ENCODE measurements at places on chromosomes 11 and 22.

GRCh38 chr11:67071420-67072284 lies 15.0 kb downstream of the RHOD start:
- peak; percentile 86 for DNase-seq

GRCh38 chr11:34840736-34841386 lies 75.3 kb downstream of the APIP start:
- no peak for DNase-seq

GRCh38 chr11:44589301-44589700 lies 23.8 kb downstream of the CD82 start:
- peak; percentile 76 for DNase-seq

DNA sequence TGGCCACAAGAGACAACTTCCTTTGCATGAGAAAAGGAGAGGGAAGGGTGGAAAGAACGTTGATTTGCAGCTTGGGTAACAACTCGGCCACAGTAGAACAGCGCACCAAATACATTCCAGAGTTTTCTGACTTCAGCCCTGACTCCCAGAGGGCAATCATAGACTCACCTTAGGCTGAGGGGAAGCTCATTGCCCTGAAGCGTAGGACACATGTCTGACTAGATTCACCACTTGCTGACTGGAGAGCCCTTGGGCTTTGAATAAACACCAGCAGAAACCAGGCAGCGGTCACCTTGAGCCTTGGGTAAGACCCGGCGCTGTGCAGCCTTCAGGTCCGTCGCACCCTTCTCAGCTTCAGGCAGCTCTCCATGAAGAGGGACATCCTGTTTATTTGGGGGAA lies 151.8 kb upstream of the GRIA4 start:
- no peak for DNase-seq

DNA sequence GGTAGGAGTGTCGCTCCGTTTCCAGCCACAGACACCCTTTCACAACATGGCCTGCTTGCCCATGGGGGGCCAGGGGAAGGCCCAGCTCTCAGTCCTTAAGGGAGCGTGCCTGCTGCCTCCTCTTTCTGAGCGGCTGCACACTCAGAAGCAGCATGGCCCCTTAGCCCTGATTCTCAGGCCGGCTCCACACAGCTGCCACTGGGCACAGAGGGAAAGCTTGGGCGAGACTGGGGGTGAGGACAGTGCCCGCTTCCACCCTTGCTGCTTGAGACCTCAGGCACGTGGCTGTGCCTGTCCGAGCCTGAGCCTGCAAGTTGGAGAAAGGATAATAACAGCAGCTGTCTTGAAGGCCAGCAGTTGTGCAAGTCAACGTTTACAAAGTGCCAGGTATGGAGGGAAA lies 416.3 kb downstream of the SHANK2 start:
- no peak for DNase-seq

- DNase-seq: peak; percentile 78
Observed at GRCh38 chr22:27107824-27108223, 450.4 kb downstream of the MIAT start.

DNA sequence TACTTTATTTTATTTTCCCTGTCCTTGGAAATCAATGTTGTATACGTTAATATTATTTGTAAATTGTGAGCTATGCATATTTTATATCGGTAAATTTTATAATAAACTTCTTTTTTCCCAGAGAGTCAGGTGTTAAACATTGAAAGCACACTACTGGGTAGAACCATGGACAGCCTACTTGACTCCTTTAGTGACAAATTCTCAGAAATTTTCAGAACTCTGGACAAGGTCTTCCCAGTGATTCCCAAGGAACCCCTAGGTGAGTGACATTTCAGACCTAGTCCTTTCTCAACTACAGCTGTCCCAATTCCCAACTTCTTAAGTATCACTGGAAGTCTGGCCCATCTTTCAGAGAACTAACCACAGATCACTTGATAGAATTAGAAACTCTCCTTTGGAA lies 107.2 kb downstream of the RCN1 start:
- DNase-seq: no peak

- DNase-seq: no peak
Observed at GRCh38 chr22:31569126-31569525, 72.8 kb downstream of the SFI1 start.

DNA sequence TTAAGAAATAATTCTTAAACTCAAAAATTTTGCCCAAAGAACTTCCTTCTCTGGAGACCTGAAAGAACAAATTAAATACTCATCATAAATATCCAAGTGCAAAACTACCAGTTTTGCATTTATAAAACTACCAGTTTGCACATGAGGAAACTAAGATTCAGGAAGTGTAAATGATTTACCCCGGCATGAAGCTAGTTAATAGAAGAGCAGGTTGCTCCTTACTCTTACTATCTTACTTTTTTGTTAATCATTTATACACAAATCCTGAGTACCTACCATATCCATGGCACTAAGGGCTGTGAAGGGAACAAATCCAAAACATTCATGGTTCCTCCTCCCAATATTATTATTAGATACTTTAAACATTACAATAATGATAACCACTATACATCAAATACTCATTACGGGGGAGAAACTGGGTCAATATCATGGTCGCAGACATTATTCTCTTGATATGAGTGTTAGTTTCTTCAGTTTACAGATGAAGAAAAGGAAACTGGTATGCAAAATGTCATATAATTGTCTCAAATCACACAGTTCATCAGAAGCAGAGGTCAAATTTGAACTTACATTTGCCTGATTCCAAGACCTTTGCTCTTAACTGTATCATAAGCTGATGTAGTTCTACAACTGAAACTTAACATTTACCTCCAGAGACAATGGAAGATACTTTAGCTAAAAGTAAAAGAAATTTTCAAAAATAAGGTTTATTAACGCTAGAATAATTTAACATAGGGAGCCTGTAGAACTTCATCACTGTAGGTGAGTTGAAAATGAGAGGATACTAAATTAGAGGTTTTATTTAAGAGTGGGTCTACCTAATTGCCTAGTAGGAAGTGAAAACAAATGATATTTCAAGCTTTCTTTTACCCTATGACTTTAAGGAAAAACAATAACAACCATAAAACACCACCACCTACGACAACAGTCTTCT lies 74.5 kb downstream of the FAM76B start:
- no peak for DNase-seq

GRCh38 chr11:14722496-14722895 lies 78.9 kb downstream of the PDE3B start:
- DNase-seq: peak; percentile 12

DNA sequence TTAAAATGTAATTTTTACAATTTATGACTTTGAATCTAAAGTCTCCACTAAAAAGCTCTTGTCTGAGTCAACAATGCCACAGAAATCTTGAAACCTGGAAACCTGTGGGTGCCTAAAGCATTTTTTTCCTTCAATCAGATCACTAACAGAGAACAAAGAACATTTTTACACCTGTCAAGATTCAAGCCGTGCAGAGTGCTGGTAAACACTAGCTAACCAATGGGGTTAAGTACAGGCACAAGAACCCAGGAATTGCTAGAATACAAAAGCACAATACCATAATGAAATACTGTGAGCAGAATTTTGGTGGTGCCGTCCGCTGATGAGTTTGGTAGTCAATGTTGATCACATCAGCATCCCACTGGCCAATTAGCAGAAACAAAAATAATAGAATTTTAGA lies 380.3 kb upstream of the PITPNB start:
- DNase-seq: no peak

- no peak for DNase-seq
Observed at GRCh38 chr11:6196396-6196795, 2.6 kb upstream of the OR52W1 start.

GRCh38 chr11:134577751-134578395 lies 165.8 kb upstream of the B3GAT1 start:
- DNase-seq: no peak

GRCh38 chr11:47109727-47110246 lies 66.9 kb downstream of the ARFGAP2 start:
- no peak for DNase-seq

DNA sequence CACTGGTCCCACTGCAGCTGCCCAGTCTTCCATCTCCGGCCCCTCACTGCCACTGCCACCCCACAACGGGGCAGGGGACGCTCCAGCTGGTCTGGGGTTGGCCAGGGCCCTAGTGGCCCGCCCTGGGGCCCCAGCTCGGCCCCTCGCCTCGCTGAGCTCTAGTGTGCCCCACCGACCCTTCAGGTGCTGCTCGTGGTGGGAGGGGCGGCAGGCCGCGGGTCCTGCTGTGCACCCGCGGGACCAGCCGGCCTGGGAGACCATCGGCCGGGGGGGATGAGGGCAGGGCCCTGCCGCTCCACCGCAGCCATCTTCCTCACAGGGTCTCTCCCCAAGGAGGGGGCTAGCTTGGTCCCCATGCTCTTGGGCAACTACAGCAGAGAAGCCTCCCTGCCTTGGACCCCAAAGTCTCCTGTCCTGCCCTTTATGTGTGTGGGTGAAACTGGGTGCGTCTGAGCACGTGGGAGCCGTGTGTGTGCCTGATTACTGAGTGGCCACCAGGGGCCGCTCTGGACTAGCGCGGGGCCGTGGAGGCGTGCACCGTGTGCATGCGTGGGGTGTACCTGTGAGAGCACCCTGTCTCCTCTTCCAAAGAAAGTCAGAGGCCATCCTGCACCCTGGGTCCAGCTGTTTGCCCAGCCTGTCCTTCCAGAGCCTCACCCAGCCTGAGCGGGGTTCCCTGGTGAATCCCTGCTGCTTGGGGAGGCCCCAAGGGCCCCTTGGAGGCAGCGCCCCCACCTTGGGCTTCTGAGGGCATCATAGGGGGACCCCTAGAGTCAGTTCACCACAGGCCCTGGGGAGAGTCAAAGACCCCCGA lies 6.0 kb upstream of the ACR start:
- peak; percentile 88 for DNase-seq

DNA sequence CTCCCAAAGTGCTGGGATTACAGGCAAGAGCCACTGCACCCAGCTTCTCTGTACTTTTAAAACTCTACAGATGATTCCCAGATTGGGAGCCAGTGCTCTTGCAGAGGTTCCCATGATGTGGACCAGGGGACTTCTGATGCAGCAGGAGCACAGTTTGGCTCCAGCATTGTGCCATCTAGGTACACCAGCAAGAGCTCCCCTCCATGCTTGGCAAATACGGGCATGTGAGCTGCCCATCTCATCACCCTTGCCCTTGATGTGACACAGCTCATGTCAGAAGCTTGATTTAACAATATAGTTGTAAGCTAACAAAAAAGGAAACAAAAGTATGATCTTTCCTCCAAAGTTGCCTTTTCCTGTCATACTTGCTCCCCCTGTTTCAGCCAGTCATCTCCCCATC lies 28.7 kb downstream of the SNU13 start:
- no peak for DNase-seq

GRCh38 chr11:118622376-118623268 lies 15.2 kb downstream of the PHLDB1 start:
- DNase-seq: peak; percentile 78

DNA sequence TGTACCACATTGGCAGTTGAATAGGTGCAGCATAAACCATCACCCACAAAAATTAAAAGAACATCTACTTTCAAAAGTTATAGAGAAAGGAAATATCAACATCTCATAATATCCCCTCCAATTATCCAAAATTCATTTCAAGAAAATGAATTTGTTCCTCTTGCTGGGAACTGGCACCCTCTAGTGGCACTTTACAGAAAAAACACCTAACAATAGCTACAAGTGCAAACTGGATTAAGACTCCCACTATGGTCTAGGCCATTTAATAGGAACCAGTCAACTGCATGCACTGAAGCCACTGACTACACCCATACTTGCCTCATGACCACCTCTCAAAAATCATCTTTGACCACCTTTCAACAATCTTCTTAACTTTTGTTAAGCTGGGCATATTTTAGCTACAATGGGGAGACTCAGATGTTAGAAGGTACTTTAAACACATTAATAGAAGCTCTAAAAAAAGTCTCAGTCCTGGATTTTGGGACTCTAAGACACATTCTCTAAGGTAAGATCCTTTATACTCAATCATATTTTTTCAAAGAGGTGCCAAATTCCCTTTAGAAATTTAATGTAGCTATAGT lies 17.3 kb downstream of the TRAF6 start:
- peak; percentile 27 for DNase-seq

GRCh38 chr22:41285441-41285819 lies 557 bp downstream of the RANGAP1 start:
- peak; percentile 92 for DNase-seq

GRCh38 chr11:94862926-94863880 lies 95.0 kb downstream of the AMOTL1 start:
- DNase-seq: no peak

- peak; percentile 87 for DNase-seq
Observed at GRCh38 chr11:65421794-65422632, 585 bp upstream of the NEAT1 start.

DNA sequence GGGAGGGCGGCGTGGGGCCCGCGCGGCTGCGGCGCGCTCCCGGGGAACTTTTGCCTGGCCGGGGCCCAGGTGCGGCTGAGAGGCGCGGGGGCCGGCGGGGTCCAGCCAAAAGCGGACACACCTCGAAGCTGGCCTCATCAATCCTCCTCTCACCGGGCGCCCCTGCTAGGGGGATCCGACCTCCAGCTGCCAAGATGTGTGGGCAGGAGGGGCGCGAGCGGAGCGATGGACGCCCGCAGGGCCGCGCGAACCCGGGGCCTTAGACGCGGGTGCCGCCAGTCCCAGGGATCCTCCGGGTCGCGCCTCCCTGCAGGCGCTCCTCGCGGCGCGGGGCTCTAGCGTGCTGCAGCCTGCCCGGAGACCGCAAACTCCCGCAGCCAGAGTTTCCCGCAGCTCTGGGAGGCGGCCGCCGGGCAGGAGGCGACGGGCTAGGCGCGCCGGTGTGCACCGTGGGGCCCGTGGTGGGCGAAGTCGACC lies 785 bp downstream of the IGSF9B start:
- no peak for DNase-seq

- DNase-seq: no peak
Observed at GRCh38 chr22:29323641-29324040, 8.1 kb upstream of the RASL10A start.

DNA sequence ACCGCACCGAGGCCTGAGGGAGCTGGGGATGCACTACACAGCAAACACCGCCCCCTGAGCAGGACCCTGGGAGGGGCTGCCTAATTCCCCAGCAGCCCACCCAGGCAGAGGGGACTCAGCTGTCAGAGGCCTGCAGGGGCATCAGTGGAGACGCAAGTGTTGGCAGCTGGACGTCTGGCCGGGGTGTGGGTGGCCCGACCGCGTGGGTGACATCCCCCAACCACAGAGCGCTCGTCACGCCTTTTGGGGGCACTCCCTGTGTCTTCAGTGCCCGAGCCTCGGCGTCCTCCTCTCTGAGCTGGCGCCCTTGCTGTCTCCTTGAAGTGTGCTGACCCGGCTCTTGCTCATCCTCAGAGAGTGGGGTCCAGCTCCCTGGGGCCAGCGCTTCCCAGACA lies 150.2 kb downstream of the BRD1 start:
- no peak for DNase-seq

Measured in AG08396 (cell line).